K562 (cell line): ENCODE measurements at places on chromosomes 1 and 21.
A peak's percentile ranks its signal among the peaks of the same experiment; 100 is the strongest.

DNA sequence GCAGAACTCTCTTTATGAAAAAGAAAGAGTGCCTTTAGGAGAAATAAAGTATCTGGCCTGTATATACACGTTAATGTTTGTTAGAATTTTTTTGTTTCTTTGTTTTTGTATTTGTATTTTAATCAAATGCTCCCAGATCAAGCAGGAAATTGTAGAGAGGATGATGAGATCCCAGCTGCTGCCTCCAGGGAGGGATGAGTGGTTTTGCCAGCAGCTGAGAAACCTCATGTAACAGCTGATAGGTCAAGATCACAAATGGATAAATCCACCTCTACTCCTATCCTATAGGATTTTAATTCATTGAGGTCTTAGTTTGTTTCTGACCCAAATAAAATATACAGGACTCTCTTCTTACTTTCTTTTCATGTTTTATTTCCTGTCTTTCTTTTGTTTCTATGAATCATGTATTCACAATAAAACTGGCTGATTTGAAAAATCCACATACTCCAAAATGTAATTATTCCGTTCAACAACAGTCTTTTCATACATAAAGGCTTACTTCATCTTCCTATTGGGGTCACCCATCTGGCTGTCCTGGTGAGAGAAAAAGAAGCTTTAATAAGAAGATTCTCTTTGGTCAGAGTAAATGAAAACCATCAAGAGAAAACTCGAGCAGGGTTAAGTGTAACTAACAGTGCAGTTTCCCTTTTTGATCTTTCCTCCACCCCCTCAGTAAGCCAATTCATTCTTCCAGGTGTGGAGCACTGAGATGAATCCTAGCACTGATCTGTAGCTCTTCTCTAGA lies 129.3 kb upstream of the PLPPR5 start:
- DNase-seq = no peak

DNA sequence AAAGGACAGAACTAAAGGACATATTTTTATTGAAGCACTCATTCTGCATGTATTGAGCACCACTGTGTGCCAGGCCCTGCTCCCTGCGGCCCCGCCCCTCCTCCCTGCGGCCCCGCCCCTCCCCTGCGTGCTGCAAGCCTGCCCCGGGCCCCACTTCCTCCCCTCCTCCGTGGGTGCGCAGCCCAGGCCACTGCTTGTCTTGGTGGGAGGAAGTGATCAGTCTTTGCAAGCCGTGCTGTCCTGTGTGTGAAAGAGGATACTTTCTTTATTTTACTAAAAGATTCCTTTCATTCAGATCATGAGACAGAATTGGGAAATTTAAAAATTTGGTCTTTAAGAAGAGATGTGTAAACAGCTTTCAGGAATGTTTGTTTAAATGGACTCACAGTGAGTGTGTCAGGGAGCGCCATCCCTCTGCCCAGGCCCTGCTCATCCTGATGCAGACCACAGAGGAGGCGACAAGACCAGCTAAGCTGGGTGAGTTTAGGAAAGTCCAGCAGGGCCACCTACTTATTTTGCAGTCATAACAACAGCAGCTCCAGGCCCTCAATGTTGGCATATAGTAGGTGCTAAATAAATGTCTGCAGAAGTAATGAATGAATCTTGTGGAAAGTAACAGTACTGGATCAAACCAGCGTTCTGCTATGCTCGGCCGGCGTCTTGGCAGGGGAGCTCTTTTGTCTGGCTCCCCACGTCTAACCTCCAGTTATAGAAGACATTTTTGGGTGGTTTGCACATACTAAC lies 88.3 kb upstream of the SELENON start:
- peak; percentile 30 for DNase-seq

GRCh38 chr1:230103306-230104173 lies 36.5 kb downstream of the GALNT2 start:
- DNase-seq = no peak

- no peak for DNase-seq
These were observed 19.0 kb upstream of the AGO1 start for GRCh38 chr1:35863881-35864625.

GRCh38 chr1:38791164-38791515 lies 68.4 kb downstream of the RRAGC start:
- no peak for DNase-seq

DNA sequence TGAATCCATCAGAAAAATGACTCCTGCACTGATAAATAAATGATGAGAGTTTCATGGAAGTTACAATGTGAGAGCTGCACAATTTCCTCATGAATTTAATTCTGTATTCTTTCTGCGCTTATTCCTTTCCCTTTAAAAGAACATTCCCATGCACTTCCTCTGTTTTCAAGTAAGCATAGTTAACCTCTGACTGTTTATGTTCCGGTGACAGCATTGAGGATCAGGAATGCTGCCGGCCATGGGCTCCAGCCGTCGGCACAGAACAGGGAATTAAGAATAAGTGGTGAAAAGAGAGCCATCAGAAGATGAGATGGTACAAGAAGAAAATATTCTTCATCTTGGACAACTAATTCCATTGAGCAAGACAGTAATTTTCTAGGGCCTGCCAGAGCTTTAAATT lies 65.3 kb downstream of the SUSD4 start:
- DNase-seq = no peak

- DNase-seq = no peak
These were observed 9.6 kb downstream of the BTBD19 start for GRCh38 chr1:44817771-44818495.

DNA sequence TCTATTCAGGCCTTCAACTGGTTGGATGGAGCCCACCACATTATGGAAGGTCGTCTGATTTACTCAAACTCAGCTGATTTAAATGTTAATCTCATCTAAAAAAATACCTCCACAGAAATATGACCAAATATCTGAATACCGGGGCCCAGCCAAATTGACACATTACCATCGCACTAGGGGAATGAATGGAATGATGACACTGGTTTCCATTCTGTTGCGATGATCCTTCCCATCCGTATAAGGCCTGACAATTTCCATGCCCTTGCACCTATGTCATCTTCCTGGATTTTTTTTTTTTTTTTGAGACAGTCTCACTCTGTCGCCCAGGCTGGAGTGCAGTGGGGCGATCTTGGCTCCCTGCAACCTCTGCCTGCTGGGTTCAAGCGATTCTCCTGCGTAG lies 397.5 kb downstream of the KIF26B start:
- DNase-seq = no peak

DNA sequence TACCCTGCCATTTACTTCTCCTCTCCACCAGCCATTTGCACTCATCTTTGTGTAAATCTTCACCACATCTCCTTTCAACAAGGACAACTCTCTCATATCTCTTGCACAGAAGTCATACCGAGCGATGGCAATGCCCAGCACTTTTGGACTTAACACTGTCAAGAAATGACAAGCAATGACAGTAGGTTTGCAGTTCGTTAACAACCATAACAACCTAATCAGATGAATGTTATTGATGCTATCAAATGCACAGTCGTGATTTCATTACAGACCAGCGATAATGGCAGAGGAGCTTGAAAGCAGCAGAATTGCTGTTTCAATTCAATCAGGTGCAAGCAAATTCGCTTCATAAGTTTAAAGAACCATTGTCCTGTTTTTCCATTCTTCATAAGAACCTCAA lies 390.9 kb downstream of the VAV3 start:
- DNase-seq = no peak

GRCh38 chr1:31624309-31624708 lies 6.8 kb downstream of the HCRTR1 start:
- DNase-seq = no peak

GRCh38 chr1:104406728-104407127 lies 657.0 kb downstream of the AMY1C start:
- no peak for DNase-seq

DNA sequence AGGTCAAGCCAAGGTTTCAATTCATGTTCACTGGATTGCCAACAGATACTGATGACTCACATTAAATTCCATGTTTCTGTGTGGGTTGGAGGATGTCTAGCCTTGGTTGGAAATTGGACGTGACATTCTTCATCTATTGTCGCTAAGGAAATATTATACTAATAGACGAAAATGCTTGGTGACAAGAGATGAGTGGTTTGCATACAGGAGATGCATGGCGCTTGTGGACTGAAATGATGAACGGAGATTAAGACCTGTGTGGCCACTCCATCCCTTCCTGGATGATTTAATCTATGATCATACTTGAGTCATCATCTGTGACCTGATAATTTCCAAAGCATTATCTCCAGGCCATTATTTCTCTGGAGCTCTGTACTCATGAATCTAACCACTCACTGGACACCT lies 97.0 kb upstream of the CD34 start:
- no peak for DNase-seq

DNA sequence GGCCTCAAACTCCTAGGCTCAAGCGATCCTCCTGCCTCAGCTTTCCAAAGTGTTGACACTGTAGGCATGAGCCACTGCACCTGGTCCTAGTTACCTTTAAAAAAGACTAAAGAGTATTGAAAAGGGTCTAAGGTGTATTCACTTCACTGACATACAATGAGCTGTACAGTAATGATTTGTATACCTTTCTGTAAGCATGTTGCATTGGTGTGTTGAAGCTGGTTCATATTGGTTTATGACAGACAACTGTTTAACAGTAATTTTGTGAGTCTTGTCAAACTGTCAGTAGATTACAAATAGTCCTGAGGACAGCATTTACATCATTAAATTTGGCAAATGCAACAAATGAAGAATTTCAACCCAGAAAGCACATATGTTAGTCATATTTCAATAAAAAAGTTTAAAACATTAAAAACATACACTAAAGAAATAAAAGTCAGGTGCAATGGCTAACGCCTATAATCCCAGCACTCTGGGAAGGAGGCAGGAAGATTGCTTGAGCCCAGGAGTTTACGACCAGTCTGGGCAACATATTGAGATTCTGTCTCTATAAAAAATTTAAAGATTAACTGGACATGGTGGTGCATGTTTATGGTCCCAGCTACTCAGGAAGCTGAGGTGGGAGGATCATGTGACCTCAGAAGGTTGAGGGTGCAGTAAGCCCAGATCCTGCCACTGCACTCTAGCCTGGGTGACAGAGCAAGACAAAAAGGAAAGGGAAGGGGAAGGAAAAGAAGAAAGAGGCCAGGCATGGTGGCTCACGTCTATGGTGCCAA lies 88.3 kb upstream of the HP1BP3 start:
- no peak for DNase-seq

DNA sequence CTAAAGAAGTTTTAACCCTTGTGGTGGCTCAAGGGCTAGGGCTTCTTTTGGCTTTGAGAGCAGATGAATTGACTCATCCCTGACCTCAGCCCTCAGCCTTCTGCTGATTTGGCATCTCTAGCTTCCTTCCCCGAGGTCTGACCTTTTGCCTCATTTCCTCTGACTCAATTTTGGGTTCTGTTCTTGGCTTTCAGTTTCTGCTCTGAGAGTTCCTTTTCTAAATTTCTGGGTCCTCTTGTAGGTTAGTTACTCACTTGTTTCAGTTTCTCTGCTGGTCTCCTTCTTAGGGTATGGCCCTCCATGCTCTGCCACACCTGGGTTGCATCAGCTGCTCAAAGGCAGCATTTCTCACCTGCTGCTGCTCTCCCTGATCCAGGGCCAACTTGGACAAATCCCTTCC lies 19.4 kb downstream of the PDE4B start:
- DNase-seq = no peak

DNA sequence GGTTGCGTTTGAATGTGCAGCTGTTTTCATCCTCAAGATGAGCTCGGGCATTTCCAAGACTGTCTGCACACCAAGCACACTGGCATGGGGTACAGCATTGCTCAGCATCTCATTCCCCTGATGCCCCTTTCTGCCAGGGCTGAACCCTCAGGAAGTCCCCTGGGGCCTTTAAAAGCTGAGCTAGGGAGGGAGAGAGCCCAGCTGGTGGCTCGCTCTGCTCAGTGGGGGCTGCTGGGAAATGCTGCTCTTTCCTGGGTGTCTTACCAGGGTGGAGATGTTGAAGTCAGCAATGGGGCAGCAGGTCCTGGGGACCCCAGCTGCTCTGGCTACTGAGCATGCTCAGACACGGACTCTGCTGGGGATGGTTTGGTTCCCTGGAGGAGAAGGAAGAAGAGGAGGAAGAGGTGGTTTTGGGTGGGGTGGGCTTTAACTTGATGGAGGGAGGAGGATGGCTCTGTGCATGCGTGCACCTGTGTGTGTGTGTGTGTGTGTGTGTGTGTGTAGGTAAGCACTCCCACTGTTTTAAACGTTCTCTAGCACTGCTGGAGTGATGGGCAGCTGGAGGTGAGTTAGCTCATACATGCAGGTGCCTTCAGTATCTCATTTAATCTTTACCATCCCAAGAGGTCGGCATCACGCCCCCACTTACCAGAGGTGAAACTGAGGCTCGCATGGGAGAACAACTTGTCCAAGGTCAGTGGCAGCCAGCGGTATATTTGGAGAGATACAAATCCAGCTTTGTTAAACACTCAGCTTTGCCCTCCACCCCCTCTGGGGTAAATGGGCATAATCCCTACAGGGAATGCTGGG lies 40.9 kb downstream of the ACTL8 start:
- no peak for DNase-seq

DNA sequence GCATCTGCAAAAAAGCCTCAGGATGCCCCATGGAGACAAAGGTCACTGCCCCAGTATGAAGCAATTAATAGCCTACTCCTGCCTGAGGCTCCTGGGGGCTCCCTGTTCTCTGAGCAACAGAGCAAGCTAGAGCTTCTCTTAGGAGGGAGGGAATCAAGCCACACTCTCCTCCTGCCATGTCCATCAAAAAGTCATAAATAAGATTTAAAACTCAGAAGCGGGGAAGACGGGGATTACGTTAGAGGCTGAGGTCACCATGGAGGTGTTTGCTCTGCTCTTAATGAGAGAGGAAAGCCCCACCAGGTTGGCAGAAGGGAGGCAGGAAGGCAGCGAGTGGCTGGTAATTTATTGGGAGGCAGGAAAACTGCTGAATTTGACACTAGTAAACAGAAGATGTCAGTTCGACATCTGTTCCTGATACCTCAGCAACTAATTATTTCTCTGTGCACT lies 98.4 kb upstream of the TNR start:
- DNase-seq = no peak

GRCh38 chr1:70941563-70941962 lies 106.1 kb downstream of the PTGER3 start:
- no peak for DNase-seq

DNA sequence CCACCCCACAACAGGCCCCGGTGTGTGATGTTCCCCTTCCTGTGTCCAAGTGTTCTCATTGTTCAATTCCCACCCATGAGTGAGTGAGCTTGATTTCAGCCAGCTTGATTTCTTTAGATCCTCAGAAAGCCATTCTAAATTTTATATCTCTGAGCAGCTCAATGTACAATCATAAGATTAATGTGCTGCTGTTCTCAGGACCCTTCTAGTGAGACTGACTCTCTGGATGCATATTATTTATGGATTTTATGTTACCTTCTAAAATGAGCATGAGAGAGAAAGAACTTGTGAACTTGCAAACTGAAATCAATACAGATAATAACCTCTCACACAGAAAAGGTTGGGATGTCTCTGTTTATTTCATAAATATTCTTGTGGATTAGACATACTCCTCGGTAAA lies 1133.5 kb upstream of the TMPRSS15 start:
- no peak for DNase-seq

GRCh38 chr1:41495210-41495948 lies 10.9 kb upstream of the EDN2 start:
- DNase-seq = peak; percentile 62
